GOT3 (cell line): ENCODE measurements at places on chromosomes 11 and 22.

- DNase-seq: no peak
Observed at GRCh38 chr11:80362563-80363340, 921.9 kb upstream of the TENM4 start.

GRCh38 chr11:23956586-23956985 lies 540.3 kb upstream of the LUZP2 start:
- DNase-seq: no peak

- no peak for DNase-seq
Observed at GRCh38 chr11:19232910-19233503, 7.7 kb downstream of the E2F8 start.

- no peak for DNase-seq
Observed at GRCh38 chr11:134503100-134503499, 91.1 kb upstream of the B3GAT1 start.

DNA sequence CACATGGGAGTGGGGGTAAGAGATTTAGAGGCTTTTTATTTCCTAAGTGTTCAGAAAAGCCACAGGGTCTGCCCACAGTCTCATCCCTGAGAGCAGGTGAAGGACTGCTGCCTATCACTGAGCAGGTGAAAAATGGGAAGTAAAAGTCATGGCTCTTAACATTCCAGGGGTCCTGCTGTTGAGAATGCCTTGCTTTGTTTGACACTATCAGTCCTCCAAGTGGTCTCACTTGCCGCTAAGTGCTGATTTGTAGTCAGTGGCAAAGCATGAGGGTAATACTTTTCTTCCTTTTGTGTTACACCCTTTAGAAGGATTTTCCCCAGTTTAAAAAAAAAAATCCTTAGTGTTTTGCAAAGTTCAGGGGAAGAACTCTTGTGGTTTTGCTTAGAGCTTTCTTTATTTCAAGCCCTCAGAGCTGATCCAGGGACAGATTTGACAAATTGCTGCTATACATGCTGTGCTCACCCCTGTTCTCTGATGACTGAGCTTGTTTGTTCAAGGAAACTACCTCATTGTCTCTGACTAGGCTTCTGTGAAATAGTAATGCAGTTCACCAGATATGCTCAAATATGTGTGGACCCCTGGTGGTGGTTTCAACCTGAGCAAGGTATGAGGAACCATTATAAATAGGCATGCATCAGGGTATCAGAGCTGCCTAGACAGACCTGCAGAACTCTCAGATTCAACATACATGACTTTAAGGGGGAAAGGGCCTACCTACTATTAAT lies 141.0 kb downstream of the ARHGAP42 start:
- no peak for DNase-seq
